ENCODE measurements at places on chromosomes 2 and 18.

- no peak for DNase-seq
These were observed 81.9 kb upstream of the MYCN start for GRCh38 chr2:15858466-15858865.

DNA sequence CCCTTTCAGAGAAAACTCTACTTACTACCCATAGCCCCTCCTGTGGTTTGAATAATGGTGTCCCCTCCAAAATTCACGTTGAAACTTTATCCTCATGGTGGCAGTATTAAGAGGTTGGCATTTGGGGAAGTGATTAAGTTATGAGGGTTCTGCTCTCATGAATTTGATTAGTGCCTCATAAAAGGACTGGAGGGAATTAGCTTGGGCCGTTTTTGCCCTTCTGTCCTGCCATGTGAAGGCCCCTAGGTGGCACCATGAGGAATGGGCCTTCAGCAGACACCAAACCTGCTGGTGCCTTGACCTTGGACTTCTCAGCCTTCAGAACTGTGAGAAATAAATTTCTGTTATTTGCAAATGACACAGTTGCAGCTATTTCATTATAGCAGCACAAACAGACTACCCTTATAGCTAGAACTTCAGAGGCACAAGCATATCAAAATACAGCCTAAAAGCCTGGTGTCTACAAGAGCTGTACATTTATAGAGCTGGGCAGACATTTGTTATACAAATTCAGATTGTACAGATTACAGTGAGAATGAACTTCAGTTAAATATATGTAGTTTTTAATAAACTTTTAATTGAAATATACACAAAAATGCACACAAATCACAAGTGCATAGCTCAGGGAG is 2.6 kb upstream of the PTPN2 start:
- no peak for DNase-seq

DNA sequence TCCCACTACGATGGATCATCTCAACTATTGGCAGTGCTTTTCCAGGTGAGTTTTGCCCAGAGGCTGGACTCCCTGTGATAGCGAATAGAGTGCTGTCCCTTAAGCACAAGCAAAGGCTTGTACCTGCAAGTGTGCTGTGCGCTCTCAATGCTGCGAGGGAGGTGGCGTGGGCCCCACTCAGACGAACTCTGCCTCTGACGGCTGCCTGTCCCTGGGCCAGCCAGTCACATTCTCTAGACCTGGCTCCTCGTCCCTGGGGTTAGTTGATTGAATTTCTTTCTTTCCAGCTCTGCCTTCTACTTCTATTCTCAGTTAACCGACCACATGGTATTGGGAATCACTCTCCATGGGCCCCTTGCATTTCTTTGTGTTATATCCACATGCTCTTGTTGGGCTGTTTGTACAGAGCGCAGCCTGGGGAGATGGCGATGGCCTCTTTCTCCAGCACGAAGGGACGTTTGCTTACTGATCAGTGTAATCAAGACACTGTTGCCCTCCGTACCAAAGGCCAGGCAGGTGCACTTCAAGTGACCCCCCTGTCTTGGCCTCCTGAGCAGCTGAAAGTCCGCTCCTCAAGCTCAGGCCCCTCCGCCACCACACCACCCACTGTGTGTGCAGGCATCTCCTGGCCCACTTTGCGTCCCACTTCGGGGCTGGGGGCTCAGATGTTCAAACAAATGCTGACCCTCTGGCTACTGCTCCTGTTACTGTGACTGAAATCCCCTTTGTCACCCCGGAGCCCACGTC is 151.3 kb downstream of the ZNF236 start:
- no peak for DNase-seq

GRCh38 chr2:117086174-117086942 is 728.1 kb upstream of the DDX18 start:
- DNase-seq, result no peak

GRCh38 chr2:145802133-145802532 is 1282.2 kb upstream of the ZEB2 start:
- DNase-seq, result no peak

GRCh38 chr2:224436634-224437033 is 34.7 kb upstream of the FAM124B start:
- no peak for DNase-seq

- DNase-seq, result no peak
These were observed 163.6 kb upstream of the COPS8 start for GRCh38 chr2:236922061-236922460.

- DNase-seq, result no peak
These were observed 210.9 kb upstream of the TMEM200C start for GRCh38 chr18:6106091-6106685.

- no peak for DNase-seq
These were observed 12.1 kb upstream of the ERCC3 start for GRCh38 chr2:127305990-127306585.

DNA sequence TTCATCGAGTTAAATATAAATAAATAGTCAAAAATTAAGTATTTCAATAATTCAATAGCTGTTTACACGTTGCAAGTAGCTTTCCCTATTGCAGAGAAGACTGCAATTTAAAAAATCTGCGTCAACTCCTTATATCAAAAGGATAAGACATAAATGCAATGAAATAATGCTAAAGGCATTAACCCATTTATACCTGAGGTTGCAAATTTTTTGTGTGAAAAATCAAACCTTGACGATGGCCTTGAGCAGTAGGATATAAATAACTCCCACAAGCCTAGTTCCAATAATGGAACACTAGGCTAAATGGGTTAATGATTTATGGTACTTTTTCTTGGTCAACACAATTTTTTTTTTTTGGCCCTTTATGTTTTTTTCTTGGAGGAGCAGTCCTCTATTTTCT is 76.4 kb upstream of the CDKL4 start:
- no peak for DNase-seq

GRCh38 chr18:55416791-55417190 is 171.2 kb downstream of the TCF4 start:
- no peak for DNase-seq

DNA sequence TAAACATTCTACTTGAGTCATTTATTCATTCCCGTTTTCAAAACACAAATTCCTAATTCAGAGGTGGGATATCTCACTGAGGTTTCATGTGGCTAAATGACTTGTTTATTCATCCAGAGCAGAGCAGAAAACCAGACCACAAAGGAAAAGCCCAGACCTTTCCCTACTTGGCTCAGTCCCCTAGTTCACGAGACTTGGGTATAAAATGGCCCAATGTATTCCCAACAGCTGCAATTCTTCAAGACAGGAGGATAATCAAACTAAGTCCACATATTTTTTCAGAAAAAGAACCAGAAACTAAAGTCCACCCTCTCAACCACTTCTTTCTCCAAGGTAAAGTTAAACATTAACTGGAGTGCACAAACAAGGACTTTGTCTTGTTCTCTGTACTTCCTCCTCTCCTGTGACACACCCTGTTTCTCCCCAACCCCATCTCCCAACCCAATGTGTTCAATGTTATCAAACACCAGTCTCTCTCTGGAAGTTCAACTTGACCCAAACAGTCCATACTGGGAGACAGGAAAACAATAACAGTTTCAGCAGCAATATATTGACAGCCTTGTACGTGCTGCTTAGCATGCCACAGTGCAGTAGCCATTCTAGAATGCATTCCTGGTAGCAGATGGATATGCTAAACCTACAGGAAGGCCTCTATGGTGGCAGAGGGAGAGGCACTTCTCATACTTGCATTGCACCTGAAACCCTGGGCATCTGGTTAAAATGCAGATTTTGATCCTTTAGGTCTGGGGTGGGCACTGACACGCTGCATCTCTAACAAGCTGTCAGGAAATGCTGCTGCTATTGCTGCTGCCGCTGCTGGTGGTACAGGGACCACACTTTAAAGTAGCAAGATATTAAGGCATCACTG is 110.7 kb downstream of the INO80D start:
- no peak for DNase-seq

DNA sequence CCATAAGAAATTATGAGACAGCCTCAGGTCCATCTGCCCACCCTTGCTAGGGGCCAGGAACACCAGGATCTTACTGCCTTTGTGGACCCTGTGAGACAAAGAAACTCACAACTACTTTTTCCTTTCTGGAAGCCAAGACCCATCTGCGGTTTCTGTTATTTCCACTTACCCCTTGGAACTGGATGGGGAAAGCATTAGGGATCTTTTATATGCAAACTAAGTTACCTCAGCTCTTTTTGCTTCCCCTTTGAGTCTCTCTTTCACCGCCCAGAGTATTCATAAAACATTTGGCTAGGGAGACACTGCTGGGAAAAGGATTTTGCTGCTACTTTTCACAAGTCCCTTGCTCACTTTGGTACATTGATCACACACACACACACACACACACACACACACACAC is 95.7 kb downstream of the ZNF385B start:
- no peak for DNase-seq
